ENCODE measurements at places on chromosomes 2 and 18.

GRCh38 chr2:74373985-74374384 is 6.1 kb downstream of the DCTN1 start:
- DNase-seq = no peak

DNA sequence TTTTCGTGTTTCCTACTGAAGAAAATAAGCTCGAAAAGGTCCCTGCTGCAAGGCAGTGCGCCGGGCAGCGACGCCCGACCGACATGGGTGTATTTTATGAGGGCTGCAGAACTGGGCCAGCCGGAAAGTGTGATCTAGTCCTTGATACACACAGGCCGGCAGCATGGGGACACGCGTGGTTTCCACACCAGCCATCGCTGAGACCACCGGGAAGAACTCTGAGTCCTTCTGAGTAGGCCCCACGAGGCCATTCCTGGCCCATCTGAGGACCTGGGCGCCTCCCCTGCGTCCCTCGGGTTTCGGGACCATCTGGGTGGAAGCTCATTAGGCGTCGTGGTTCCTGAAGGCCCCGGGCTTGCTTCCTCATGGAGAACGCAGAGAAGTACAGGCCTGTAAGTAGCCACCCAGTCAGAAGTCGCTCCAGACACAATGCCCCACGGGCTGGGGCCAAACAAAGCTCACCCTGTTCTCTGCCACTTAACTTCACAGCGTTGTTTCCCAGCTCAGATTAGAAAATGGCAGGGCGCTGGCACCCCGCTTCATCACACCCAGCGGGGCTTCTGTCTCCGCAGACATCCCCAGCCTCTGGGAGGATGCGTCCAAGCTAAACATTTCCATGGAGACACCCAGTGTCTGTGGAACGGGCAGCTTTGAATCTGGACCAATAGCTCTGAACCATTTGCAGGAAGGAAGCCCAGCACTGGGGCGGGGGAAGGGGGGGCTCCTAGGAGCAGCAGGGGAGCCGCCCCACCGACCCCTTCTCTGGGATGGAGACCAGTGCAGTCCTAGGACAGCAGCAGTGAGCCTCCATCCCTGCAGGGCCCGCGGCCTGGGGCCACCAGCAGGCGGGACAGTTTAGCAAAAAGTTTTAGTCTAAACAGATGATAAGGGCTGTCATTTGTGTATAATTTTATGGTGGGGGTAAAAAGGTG is 2.4 kb downstream of the NFATC1 start:
- peak; percentile 38 for DNase-seq

- no peak for DNase-seq
Measured at GRCh38 chr2:212994976-212995375, 156.4 kb downstream of the IKZF2 start.

DNA sequence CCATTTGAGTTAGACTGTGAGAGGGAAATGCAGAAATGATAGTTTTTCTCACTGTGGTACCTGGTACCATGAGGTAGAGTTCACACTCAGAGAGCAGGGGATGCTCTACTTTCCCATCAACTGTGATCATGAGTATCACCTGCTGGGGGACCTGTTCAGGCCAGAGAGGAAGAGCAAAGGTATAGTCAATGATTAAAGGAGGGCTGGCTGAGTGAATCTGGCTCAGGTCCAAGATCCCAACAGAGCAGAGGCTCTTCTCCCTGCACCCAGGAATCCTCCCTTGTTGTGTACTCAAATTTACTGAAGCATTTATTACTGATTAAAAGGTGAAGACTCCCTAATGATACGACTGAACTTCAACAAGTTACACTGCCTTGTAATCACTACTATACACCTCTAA is 104.6 kb upstream of the CHRNA1 start:
- DNase-seq = no peak

- no peak for DNase-seq
Measured at GRCh38 chr2:67612576-67613042, 215.5 kb downstream of the ETAA1 start.

GRCh38 chr2:230866756-230867523 is 2.2 kb downstream of the ITM2C start:
- DNase-seq = peak; percentile 63

DNA sequence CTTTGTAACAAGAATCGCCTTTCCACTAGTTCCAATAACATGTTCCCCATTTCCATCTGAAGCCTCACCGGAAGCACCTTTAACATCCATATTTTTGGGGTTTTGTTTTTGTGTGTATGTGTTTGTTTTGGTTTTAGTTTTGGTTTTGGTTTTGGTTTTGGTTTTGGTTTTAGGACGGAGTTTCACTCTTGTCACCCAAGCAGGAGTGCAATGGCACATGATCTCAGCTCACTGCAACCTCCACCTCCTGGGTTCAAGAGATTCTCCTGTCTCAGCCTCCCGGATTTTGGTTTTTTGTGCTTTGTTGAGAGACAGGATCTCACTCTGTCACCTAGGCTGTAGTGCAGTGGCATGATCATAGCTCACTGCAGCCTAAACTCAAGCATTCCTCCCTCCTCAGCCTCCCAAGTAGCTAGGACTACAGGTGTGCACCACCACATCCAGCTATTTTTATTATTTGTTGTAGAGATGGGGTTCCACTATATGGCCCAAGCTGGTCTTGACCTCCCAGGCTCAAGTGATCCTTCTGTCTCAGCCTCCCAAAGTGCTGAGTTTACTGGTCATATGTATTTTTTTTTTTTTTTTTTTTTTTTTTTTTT is 36.3 kb downstream of the TGOLN2 start:
- no peak for DNase-seq

DNA sequence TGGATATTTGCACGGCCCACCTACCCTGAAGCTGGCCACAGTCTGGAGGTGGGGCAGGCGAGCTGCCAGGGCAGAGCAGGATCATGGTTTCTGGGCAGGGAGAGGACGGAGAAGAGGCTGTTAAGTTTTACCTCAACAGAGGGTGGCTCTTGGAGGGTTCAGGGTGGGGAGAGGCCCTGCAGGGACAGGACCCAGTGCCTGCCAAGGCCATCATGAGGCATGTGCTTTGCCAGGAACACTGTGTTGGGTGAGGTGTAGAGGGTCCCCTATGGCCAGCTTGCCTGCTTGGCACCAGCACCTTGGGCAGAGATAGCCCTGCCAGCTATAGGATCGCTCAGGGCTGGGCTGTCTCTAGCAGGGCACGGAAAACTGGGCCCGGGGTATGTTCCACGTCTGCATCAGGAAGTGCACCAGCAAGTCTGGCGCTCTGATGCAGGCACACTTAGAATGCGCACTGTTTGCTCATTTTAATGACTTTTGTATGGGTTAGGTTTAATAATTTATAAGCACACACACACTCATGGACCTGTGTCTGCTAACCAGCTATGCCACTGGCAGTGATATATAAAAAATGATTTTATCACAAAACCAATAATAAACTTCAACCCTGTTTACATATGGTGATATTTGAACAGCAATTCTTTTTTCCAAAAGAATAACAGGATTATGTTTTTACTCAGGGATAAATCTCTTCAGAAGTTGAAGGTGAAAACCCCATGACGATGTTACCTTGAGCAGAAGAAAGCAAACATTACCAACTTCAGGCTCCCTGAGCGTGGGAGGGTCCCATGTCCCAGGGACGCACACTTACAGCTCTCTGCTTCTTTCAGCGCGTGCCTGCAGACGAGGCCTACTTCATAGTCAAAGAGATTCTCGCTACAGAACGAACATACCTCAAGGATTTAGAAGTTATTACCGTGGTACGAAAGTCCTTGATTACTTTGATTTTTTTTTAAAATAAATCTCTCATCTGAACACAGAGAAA is 46.4 kb downstream of the STK25 start:
- no peak for DNase-seq

DNA sequence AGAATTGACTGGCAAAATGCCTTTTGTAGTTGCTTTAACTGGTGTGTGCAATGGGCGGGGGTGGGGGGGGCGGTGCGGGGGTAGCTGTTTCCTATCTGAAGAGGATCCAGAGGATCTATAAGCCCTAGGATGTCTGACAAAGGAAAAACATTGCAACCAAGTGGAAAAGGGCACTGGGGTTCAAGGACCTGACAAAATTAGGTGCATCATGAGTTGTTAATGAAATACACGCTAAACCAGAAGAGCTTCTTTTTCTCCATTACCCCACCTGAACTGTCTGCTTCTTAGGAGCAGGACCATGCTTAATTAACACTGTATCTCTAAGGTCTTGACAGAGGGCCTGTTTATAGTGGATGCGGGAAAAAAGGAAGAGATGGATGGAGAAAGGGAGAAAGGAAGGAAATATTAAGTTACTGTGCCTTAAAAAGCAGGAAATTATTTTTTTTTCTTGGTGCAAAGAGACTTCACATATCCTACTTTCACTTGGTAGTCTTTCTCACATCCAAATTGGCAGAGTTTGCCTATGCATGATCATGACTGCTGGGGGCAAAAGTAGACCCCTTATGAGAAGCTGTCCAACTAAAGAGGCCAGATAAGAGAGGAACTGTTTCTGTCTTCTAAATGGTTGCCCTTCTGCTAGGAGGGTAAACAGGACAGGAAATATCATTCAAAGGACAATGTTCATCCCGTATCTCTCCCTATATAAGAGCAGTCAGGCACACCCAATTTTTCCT is 4.6 kb downstream of the RND3 start:
- no peak for DNase-seq

GRCh38 chr2:237581751-237582746 is 8.5 kb downstream of the RAB17 start:
- DNase-seq = peak; percentile 74

DNA sequence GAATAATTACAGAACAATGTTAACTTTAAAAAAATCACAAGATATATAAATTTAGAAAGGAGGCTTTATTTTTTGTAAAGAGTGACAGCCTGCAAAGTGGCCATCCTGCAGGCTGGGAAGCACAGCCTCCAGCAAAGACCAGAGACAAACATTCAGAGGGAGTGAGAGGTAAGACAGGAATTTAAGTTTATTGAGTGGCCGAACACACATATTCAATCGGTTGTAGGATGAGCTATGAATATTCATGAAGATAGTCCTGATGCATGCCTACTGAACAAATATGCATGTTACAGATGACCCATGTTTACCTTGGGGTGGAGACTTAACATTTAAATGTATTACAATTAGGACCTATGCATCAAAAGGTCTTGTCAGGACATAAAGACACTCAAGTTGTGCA is 33.4 kb upstream of the HNRNPA3 start:
- no peak for DNase-seq

- no peak for DNase-seq
Measured at GRCh38 chr2:67145851-67146250, 251.3 kb upstream of the ETAA1 start.

DNA sequence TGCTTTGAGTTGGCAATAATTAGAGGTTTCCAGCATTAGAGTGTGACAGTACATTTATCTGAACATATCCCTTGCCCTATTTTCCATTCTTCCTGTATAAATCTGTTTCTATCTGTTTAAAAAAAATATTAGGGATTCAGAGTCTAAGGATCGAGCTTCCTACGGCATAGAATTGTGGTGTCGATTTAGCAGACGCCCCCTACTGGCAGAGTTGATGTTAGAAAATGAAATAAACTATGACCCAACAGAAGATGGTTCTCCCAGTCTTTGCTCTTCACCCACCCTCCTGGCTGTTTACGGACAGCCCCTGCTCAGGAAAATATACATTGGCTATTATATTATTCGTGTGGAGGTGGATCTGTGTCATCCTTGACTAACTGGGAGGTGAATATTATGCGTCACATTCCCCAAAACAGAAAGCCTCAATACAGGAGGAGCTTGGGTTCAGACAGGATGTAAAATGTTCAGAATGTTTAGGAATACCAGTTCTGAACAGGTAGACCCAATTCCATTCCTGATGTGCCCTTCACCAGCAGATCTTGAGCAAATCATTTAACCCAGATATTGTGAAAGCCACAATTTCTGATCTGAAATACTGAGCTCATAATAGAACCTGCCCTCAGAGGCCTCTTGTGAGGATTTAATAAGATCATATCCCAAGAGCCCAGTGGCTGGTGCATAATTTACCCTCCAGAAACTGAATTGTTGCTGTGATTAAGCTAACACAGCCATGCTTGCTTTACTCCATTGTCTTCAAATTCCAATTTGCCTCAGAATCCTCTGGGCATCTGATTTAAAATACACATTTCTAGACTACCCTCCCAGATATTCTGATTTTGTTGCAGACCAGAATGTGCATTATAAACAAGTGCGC is 10.8 kb upstream of the ERMN start:
- no peak for DNase-seq

- no peak for DNase-seq
Measured at GRCh38 chr2:28102455-28102874, 211.9 kb downstream of the BABAM2 start.

- no peak for DNase-seq
Measured at GRCh38 chr2:79920512-79921076, 384.0 kb downstream of the LRRTM1 start.

GRCh38 chr2:85435981-85436835 is 17.7 kb downstream of the SH2D6 start:
- no peak for DNase-seq

DNA sequence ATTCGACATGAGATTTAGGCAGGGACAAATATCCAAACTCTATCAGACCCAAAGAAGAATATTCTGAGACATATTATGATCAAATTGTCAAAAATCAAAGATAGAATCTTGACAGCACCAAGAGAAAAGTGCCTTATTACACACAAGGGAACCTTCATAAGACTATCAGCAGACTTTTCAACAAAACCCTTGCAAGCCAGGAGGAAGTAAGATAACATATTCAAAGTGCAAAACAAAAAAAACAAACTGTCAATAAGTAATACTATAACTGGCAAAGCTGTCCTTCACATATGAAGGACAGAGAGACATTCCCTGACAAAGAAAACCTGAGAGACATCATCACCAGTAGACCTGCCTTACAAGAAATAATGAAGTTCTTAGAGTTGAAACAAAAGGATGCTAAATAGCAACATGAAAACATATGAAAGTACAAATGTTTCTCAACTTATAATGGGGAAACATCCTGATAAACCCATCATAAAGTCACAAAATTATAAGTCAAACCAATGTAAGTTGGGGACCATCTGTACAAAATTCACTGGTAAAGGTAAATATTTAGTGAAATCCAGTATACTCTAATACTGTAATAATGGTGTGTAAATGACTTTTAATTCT is 76.6 kb downstream of the FAM171B start:
- no peak for DNase-seq

DNA sequence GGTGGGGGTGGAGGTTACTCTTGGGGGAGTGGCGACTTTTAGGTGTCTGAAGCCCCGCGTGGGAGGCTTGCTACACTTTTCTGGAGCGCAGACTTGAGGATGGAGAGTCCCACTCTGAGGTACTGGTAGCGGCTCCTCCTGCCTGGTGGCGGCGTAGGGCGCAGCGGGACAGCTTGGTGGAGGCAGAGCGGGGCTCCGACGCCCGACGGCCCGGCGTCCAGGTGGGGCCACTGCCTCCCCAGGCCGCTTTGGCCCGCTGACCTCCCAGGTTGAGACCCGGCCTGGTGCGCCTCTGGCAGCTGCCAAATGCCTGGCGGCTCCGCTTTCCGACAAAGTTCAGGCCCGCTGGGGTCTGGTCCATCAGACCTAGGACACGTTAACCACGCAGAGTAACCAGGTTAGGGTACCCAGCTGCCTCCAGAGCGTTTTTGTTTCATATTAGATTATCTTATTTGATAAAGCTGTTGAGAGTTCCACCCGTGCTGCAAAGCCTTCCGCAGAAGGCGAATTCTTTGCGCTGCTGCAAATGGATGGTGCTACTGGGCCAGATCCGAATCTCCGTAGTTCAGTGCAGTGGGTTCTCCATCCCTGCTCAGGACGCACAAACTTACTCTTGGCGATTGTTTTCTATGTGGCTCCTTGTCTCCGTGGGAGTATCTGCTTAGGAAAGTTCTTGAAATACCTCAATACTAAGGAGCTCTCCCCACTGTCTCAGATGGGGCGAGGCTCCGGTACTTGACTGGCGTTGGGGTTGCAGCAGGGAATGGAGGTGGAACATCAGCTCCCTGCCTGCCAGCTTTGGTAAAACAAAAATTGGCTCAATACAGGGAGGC is 405.9 kb downstream of the XIRP2 start:
- peak; percentile 39 for DNase-seq

Measured in left hindlimb (tissue), 1 donor.